CD4-positive, alpha-beta T cell treated with Interleukin-4 for 4 hours (primary cell): ENCODE measurements at places on chromosomes 6 and 20.

DNA sequence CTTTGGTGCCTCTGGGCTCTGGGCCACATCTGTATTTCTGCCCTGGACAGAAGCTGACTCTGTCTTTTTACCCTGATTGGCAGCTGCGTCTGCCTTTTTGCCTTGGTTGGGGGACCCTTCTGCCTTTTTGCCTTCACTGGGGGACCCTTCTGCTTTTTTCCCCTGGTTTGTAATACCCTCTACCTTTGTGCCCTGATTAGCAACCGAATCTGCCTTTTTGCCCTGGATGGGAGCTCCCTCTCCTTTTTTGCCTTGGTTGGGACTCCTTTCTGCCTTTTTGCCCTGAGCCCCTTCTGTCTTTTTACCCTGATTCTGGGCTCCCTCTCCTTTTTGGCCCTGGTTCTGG is 23.4 kb downstream of the RRBP1 start:
- DNase-seq: no peak

- no peak for DNase-seq
Measured at GRCh38 chr6:73339340-73339739, 14.7 kb downstream of the DPPA5 start.

DNA sequence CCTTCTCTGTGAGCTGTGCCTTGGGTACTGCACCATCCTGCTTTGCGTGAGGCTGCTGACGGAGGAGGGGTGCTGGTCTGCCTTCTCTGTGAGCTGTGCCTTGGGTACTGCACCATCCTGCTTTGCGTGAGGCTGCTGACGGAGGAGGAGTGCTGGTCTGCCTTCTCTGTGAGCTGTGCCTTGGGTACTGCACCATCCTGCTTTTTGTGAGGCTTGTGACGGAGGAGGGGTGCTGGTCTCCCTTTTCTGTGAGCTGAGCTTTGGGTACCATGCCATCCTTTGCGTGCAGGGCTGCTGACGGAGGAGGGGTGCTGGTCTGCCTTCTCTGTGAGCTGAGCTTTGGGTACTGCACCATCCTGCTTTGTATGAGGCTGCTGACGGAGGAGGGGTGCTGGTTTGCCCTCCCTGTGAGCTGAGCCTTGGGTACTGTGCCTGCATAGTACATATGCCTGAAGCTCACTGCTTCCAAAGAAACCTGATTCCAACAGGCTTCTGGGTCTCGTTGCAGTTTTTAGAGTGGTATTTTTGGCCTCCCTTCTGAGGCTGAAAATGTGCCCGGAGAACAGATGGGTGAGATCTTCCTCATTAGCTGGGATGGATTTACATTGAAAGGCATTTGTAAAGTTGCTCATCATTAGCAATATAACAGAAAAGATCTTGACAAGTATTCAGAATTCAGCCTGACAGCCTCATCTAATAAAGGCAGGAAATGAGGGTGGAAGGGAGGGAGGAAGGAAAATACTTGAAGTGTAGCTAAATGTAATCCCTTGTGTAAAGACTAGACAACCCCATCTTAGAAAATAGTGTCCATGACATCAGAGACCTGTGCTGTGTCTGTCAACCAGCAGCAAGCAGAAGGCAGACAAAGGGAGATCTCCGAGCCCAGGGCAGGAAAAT is 46.8 kb upstream of the UNC93A start:
- no peak for DNase-seq

DNA sequence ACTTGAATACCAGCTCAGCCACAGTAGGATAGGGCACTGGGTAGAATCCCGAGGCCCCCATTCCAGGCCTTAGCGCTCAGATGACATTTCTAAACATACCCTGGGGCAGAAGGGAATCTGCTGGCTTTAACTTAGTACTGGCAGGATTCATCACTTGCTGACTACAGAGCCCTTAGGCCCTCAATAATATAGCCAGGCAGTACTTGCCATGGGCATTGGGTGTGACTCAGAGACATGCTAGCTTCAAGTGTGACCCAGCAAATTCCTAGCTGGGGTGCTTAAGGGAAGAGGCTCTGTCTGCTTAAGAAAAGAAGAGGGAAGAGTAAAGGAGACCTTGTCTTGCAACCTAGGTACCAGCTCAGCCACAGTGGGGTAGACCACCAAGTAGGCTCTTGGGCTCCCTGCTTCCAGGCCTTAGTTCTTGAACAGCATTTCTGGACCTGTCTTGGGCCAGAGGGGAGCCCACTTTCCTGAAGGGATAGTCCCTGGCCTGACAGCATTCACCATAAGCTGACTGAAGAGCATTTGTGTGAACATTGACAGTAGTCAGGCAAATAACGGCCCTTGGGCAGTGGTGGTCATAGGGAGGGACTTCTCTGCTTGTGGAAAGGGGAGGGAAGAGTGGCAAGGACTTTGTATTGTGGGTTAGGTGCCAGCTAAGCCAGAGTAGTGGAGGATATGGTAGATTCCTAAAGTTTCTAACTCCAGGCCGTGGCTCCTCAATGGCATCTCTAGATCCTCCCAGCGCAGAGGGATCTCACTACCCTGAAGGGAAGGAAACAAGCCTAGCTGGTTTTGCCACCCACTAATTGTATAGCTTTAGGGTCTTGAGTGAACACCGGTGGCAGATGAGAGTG is 48.5 kb upstream of the HACE1 start:
- DNase-seq: no peak

GRCh38 chr20:4370851-4371250 is 350.9 kb upstream of the PRND start:
- no peak for DNase-seq

DNA sequence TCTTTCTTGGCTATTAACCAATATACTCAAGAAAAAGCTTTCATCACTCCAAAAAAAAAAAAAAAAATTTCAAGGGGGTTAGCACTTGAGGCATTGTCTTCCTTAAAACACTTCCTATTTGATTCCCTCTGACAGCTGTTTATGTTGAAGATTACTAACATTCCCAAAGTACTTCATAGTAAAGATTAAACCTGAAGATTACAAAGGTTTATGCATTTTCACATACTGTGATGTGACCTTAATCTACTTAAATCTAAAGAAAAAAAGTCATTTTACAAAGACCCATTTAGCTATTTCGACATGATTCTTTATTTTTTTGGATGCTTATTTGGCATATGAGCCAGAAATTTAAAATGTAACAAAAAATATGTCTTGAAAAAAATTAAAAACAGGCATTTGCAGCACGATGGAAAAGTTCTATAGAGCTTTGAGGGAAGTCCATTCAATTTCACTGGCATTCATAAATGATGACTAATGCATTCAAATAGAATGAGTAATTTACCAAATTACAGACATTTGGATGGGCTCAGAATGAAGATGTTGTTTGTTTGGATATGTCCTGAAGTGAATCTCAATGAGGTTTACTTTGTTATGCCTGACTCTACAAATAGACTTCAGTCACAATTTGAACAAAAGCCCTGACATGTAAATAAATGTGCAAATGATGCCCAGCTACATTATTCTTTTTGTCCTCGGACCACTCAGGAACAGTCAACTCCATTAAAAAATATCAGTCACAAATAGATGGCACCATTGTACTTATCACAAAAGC is 674.6 kb upstream of the MARCKS start:
- no peak for DNase-seq

- no peak for DNase-seq
Measured at GRCh38 chr6:166387642-166388289, 5.0 kb upstream of the MPC1 start.

DNA sequence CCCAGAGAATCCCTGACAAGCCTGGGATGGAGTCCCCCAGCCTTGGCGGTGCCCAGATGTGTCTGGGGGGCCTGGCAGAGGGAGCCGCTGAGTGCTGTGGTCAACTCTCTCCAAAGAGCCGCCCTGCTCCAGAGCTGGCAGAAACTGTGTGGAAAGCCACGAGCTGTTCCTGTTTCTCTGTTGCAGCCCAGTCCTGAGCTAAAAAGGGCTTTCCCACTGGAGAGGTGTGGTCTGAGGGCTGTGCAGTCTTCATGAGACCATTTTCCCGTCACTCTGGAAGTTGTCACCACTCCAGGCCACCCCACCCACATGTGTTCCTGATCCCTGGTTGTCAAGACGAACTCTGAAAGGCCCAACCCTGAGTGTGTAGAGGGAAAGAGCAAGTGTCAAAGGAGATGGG is 99.7 kb upstream of the KCNK16 start:
- no peak for DNase-seq
